NCI-H345 (cell line): ENCODE measurements at places on chromosomes 1 and 21.

GRCh38 chr1:242876030-242876429, 351.5 kb upstream of the PLD5 start:
- DNase-seq = no peak

GRCh38 chr1:117606649-117607430, 992 bp downstream of the TENT5C start:
- no peak for DNase-seq

DNA sequence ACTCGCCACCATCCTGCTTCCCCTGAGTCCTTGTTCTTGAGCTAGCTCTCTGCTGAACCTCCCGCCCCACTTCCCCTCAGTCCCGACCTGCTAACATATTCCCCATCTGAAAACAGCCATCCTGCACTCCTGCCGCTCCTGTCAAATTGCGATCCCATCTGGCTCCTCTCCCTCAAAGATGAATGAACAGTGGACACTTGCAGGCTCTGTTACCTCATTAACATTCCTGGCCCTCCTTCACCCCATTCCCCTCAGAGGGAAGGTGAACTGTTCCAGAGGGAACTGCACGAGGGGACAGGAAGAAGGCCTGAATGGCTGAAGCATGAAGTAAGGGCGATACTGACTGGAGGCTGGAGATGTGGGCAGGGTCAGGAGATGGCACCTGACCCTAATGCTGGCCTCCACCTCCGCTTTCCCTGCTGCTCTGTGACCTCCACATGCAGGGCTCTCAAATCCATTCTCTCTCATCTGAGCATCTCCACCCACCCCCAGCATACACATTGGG, 7.4 kb upstream of the CELSR2 start:
- DNase-seq = no peak

DNA sequence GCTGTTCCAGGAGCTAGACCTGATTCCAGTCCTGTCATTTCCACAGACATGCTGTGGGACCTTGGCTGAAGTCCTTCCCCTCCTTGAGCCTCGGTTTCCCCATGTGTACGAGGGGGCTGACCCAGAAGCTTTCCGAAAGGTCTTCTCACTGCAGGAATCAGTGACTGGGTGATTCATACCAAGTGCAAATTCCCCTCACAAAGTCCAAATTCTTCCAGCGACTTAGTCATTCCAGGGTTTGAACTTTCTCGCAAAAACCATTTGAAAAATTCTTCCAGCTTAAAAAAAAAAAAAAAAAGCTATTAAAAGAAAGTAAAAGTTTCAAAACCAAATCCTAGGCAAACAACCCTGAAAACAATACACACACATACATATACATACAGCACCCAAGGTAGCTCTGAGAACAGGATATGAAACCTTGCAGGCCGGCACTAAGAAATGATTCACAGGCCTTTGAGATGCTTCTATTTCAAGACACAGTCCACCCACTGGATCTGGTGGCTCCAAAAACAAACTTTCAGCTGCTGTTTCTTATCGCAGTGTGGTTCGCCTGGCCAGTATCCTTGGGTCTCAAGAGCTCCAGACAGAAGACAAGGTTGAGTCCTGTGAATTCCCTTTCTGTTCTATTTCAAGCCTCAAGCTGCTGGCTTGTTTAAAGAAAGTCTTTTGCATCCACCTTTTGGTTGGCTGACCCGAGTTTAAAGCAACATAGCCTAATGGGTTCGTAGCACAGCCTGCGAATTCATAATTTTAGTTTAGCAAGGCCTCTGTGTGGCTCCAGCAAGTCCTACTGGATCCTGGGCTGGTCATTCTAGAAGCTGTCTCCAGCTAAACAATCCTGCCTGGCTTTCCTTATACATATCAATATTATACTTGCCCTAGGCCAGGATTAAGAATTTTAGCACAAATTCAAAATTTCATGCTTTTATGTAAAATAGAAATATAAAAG, 18.0 kb upstream of the ID3 start:
- DNase-seq = no peak

- no peak for DNase-seq
Observed at GRCh38 chr21:28663111-28663693, 329.5 kb downstream of the LTN1 start.

GRCh38 chr1:89890085-89890752, 69.4 kb downstream of the LRRC8D start:
- no peak for DNase-seq

DNA sequence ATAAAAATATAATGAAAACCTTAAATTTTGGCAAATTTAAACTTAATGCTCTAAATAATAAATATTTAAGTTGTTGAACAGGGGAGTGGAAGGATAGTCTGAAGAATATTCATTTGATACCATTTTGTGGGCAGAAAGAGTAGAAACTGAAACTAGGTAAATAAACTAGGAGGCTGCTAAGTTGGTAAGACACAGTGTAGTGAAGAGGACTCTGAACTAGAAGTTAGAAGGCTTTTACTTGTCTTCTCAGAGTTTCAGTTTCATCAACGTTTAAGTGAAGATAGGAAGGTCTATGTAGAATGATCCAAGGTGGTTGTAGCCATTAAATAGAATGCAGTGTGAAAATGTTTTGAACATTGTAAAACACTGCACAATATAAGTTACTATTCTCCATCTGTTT, 516.9 kb downstream of the AMY1C start:
- no peak for DNase-seq

DNA sequence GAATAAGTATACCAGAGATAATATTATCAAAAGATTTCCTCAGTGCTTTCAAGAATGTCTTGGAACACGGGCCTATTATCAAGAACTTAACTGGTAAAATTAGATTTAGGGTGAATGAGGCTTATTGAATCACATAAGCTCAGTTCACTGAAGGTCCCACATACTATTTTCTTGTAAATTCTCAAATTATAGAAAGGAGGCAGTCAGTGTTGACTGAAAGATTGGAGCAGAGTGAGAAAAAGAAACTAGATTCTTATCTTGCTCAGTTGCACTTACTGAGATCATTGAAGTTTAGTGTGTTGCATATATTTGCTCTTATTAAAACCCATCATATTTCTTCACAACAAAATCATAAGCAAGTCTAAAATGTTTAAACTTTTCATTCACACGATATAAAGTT, 3.9 kb upstream of the RGS1 start:
- no peak for DNase-seq

DNA sequence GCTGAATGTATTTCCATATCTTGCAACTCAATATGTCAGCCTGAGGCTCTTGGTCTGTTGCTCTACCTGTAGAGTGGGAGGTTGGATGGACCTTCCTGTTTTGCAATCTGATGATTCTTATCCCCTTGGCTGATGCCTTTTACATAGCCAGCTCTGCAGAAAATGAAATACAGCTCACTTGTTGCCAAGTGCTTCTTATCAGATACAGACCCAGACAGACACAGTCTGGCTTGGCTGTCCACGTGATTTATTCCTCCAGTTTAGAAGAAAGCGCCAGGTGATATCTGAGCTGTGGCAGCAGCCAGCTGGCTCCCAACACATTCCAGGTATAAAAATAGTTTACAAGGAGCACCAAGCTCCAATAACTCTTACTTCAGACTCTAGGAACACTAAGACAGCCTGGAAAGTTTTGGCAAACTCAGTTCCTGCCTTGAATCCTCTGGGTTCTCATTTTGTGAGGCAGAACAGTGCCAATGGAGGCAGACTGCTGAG, 479.2 kb upstream of the USP24 start:
- no peak for DNase-seq

DNA sequence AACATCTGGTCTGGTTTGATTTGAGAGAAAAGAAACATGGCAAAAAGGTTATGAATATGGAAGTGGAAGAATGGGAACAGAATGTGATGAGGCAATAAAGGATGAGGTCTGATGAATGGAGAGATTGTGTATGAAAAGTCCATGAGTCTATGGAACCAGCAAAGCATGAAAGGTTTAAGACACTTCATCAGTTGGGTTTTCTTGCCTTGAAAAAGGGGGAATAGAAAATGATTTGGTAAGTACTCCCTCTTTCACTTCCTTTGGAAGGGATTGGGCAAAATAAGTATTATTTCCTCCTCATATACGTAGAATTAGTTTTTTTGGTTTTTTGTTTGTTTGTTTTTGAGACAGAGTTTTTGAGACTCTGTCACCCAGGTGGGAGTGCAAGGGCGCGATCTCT, 155.8 kb downstream of the TRIM33 start:
- DNase-seq = no peak

GRCh38 chr21:46181436-46181835, 2.8 kb downstream of the SPATC1L start:
- DNase-seq = no peak

GRCh38 chr1:221439008-221439746, 302.7 kb downstream of the DUSP10 start:
- DNase-seq = no peak

DNA sequence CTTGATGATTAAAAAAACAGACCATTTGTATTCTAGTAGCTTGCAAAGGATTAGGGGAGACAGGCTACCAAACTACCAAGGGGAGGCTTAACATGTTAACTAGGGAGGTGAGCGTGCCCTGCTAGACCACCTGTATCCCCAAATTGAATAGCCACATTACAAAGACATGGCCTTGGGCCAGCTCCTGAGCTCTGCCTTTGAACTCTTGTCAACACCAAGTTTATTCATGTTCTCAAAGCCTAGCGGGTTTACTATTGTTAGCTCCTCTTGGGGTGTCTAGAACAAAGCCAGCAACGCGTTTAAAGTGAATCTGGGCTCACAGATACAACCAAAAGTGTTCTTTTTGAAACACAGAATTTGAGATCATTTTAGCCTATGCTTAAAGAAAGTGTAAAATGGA, 36.3 kb downstream of the SMYD2 start:
- peak; percentile 58 for DNase-seq

DNA sequence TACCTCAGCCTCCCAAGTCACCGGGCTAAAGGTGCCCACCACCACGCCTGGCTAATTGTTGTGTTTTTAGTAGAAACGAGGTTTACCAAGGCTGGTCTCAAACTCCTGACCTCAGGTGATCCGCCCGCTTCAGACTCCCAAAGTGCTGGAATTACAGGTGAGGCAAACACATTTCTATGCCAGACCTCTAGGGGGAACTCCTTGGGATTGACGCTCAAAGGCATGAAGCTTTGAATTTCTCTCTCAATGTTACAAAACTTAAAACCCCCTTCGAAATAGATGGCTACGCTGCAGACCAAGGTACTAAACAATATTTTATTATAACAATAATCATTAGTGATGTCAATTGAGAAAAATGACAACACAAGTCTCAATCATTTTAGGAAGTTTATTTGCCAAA, 330.0 kb downstream of the SETD4 start:
- no peak for DNase-seq

DNA sequence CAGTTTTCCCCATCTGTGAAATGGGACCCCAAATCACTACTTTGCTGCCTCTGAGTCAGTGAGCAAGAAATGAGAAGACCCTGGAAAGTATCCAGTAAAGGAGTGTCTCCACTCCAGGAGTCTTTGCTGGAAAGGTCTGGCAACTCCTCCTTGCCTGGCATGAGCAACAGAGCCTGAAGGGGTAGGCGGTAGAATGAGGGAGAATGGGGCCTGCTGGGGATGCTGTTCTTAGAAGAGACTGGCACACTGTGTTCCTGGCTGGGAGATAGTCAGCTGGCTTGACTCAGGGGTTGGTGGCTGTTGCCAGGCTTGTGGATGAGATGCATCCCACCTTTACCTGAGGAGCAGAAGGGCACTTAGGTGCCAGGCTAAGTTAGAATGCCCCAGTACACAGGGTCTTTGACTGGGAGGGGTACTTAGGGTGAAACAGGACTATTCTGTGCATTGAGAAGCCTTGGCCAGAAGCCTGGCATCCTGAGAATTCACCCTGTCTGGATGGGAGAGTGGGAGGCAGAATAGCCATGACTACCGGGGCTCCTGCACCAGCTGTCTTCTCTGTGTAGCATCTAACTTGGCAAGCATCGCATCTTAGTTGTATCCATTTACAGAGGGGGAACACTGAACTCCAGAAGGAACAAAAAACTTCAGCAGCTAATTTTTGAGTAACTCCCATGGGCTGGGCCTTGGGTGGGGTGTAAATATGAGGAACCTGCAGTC, 2.5 kb downstream of the MFSD2A start:
- no peak for DNase-seq

- DNase-seq = no peak
Observed at GRCh38 chr1:37739222-37739621, 25.7 kb downstream of the EPHA10 start.

GRCh38 chr1:181984006-181984405, 77.5 kb downstream of the ZNF648 start:
- DNase-seq = no peak

- no peak for DNase-seq
Observed at GRCh38 chr1:31699341-31699891, 4.4 kb downstream of the COL16A1 start.

DNA sequence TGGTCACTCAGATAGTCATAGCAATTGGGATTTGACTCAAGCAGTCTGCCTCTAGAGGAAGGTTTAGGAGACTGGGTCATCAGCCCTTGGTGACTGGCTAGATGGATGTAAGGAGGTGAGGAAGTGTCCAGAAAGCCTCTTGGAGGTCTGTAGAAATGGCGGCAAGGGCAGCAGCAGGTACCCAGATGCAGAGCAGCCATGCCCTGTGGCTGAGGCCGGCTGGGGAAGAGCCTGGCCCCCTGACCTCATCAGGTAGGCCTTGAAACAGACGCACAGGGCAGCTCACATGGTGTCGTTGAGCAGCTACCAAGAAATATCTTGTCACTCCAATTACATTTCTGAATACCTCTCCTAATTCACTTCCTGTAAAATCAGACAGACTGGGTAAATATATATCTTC, 98.2 kb downstream of the DMRTB1 start:
- DNase-seq = no peak
